Epithelial cell of proximal tubule (primary cell): ENCODE measurements at places on chromosomes 4 and X.
A peak's percentile ranks its signal among the peaks of the same experiment; 100 is the strongest.

DNA sequence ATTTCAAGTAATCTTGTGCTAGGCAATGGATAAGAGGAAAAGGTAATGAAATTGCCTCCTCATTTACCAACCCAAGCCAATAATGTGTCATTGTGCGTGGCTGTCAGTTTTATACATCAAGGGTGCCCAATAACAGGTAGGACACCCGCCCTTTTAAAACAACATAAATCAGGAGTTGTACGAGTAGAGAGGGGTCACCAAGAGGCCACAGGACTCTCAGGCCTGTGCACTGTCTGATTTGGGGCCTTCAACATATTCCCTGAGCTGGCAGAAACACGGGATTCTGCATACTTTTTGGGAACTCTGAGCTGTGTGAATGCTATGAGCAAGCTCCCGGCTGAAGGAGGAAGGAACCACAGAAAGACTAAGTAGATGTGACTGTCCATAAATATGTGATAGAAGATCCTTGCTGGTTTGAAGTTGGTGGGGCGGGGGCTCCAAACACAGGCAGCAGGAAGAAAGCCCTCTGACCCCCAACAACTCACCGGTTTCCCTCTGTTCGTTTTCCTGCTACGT, 82.7 kb upstream of the MAML3 start:
- DNase-seq = no peak

DNA sequence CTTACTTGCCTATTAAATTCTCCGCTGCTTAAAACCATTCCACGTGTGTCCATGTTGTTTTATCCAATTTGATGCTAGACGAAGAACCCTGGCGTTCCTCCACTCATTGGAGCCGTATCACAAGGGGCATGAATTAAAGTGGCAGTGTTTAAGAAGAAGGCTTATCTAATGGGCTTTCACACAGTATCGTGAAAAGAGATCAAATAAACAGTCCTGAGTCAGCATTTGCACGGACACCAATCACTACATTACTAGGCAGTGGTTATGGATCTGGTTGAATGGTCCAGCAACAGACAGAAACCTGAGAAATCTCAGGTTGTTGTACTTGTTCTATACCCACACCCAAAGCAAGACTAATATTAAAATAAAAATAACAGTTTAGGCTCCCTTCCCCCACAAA, 671.6 kb downstream of the FAT4 start:
- no peak for DNase-seq

DNA sequence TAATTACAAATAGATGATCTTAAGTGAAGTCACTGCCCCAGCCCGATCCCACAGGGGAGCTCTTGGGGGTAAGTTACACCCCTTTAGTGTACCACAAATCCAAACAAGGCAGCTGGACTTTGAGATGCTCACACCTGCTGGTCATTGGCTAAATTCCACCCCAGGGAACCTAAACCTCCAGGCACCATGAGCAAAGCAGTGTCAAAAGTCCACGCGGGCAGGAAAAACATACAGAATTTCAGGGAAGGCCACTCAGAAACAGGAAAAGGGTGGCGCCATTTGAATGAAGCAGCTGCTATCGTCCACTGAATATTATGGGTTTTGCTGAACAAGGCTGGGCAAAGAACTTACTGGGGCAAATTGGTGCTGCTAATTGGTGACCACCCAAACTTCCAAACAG, 30.9 kb downstream of the SUPT20HL1 start:
- DNase-seq = no peak

- DNase-seq = no peak
Observed at GRCh38 chr4:2667428-2667827, 88.7 kb downstream of the TNIP2 start.

GRCh38 chr4:182801636-182802035, 115.5 kb downstream of the DCTD start:
- DNase-seq = no peak

GRCh38 chr4:88158038-88158488, 376 bp downstream of the ABCG2 start:
- no peak for DNase-seq

DNA sequence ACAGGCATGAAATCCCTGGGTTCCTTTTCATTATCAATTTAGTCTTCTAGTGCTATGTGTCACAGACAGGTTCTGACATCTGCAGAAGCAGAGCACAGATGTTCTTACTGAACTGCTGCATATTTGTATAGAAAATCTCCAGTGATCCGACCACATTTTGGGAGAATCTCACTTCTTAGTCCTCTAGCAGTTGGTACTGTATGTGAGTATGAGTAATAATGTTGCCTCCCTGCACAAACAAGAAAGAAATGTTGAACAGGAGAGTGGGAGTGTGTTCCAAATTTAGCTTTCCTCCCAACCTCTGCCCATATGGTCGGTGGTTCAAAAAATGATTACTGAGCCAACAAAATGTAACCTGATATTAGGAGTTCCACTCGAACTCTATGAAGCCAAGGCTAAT, 165.3 kb upstream of the GPC4 start:
- DNase-seq = no peak

- no peak for DNase-seq
Observed at GRCh38 chr4:107366900-107367299, 330.8 kb upstream of the DKK2 start.

DNA sequence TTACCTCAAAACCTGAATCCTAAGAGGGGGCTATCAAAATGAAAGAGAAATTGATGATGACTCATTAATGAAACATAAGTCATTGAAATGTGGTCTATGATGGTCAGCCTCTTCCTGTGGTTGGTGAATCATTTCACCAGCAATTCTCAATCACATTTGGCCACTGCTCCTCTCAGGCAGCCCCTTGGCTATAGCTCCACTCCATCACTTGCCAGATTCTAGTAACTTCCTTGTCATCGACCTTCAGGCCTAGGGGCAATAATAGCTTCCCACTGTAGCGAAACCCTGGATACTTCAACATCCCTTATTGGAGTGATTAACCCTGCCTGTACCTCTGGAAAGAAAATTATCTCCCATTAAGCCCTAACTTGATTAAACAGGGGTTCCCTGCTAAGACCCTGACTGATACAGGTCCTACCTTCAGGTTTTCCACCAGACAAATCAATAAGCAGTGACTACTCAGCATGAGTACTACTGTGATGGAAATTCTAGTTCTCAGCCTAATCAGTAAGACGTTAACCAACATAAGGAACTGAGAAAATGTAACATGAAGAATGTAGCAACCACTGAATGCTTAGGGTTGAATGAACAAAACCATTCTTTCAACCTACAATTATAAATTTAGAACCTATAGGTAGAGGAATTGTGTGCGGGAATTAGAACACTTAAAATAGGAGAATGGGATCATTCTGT, 30.4 kb downstream of the ADH7 start:
- DNase-seq = peak; percentile 70

GRCh38 chr4:4521136-4521535, 20.7 kb downstream of the STX18 start:
- no peak for DNase-seq

DNA sequence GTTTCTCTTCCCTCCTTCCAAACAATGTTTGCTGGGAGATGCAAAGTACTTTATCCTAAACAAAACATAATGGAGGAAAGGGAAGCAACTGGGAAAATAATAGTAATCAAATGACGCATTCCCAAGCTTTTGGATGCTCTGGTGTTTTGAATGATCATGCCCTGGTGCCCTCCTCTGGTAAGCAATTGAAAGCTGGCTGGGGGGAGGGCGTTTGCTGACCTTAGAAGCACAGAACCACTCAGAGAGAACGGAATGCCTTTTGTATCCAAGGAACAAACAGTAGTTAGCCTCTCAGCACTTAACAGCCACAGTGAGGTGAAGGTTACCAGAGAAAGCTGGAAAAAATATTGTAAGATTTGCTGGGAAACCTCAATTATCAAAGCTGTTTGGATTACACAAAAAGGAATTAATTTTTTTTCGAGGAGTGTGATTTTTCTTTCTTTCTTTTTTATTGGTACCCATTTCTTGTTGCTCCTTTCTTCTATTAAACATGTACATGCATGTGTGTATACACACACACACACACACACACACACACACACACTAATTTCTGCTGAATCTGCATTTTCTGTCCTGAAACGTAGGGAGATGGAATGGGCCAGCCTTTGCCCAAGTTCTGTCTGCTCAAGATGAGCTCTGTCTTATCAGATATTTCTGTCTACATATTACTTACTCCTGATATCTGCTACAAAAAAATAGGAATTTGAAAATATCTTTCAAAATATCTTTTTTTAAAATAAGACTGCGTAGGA, 155.8 kb upstream of the IGFBP7 start:
- peak; percentile 77 for DNase-seq

DNA sequence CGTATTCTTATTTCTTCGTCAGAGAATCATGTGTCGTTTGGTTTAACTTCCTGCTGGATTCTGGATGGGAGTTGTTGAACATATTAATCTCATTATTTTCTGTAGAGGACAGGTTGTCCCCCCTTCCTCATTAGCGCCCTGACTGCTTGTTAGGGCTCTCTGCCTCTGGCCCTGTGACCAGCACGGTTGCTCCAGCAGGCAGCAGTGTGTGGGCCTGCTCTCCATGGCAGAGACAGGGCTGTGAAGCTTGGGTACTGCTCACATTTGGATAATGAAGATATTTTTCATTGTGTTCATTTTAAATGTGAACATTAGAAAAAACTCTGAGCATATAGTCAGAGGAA, 102.7 kb downstream of the KLHL8 start:
- DNase-seq = no peak

DNA sequence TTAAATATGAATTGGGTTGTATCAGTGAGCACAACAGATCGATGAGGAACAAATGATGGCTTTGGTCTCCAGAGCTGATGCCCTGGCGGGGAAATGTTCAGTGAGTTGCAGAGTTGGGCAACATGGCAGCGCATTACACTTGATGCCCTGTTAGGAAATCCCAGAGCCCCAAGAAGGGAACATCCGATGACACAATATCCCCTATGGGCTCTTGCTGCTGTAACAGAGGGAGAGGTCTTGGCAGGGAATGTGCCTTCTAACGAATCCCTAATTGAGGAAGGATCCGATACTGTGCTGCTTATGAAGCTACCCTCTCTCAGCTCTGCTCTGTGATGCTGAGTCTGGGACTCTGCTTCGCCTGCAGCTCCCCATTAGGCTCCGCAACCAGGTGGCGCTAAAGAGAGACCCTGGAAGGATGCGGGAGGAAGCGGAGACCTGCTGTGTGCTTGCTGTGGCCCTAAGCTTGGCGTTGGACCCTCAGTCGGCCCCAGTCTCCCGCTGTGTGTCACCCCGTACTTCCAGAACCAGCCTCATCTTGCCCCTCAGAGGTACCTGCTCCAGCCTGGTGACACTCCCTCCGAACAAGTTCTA, 38.9 kb downstream of the PDHA1 start:
- DNase-seq = no peak

DNA sequence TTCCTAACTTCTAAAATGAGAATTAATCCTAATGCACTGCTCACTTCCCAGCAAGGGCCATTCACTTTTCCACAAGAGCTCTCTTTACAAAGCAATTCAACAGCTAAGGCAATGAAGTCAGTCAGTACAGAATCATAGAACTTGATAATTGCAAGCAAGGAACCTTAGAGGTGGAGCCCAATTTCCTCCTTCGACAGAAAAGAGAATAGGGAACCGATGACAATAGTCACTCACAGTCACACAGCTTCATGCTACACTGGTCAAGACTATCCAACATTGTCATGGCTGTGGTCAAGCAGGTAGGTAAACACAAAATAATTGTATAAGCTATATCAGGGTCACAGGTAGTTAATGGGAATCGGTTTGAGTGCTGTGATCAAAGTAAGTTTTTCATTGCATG, 90.0 kb downstream of the ELOVL6 start:
- DNase-seq = no peak

- DNase-seq = no peak
Observed at GRCh38 chrX:13685126-13685763, 3.7 kb upstream of the RAB9A start.

GRCh38 chr4:160319221-160319867, 1216.5 kb downstream of the RAPGEF2 start:
- no peak for DNase-seq

- no peak for DNase-seq
Observed at GRCh38 chr4:6109842-6110560, 90.3 kb downstream of the JAKMIP1 start.

GRCh38 chr4:7812231-7812857, 127.3 kb downstream of the AFAP1 start:
- no peak for DNase-seq

DNA sequence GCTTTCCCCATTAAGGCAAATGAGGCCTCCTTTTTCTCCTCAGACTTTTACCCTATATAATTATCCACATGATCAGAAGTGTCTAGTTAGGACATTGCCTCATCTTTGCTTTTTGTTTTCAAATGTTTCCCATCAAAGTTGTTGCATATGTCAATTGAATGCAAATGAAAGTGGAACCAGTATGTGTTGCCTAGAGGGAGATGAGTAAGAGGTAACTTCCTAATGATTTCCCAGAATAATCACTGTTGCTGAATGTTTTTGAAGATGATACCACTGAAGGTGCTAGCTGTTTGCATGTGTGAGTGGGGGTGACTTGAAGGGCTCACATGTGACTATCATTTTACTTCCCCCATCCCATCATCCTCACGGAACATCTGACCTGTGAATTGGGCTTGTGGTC, 33.9 kb downstream of the PAK3 start:
- no peak for DNase-seq

- DNase-seq = no peak
Observed at GRCh38 chrX:137428221-137428661, 137.7 kb upstream of the ZIC3 start.

DNA sequence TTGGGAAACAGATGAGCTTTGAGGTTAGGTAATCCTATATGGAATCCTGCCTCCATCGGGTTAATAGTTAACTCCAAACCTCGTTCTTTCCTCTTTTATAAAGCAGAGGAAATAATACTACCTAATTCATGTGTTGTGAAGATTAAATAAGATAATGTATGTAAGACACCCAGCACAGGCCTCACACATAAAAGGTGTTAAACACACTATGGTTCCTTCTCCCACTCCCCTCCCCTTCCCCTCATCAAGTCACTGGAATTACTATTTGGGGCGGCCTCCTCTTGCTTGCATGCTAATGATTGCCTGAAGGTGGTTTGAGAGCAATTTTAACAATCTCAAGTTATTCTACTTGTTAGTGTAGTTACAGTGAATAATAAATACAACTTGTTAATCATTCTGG, 404.4 kb upstream of the RASGEF1B start:
- DNase-seq = peak; percentile 25

DNA sequence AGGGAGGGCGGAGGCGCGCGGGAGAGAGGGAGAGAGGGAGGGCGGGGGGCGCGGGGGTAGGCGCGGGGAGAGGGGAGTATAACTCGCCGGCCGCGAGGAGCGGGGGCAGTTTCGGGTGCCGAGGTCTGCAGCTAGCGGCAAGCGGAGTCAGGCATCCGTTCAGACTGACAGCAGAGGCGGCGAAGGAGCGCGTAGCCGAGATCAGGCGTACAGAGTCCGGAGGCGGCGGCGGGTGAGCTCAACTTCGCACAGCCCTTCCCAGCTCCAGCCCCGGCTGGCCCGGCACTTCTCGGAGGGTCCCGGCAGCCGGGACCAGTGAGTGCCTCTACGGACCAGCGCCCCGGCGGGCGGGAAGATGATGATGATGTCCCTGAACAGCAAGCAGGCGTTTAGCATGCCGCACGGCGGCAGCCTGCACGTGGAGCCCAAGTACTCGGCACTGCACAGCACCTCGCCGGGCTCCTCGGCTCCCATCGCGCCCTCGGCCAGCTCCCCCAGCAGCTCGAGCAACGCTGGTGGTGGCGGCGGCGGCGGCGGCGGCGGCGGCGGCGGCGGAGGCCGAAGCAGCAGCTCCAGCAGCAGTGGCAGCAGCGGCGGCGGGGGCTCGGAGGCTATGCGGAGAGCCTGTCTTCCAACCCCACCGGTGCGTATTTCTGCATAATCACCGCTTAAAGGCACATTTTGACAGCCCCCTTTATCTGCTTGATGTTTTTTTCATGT, at the start of gene POU4F2:
Gene POU4F2 (plus strand): TSS at position 108 of the 720 bp plus-strand sequence. CDS start 248 bp downstream, at position 356.
- no peak for DNase-seq

GRCh38 chr4:37219990-37220389, 24.6 kb upstream of the NWD2 start:
- DNase-seq = no peak
